ENCODE measurements at places on chromosomes 7 and 10.

DNA sequence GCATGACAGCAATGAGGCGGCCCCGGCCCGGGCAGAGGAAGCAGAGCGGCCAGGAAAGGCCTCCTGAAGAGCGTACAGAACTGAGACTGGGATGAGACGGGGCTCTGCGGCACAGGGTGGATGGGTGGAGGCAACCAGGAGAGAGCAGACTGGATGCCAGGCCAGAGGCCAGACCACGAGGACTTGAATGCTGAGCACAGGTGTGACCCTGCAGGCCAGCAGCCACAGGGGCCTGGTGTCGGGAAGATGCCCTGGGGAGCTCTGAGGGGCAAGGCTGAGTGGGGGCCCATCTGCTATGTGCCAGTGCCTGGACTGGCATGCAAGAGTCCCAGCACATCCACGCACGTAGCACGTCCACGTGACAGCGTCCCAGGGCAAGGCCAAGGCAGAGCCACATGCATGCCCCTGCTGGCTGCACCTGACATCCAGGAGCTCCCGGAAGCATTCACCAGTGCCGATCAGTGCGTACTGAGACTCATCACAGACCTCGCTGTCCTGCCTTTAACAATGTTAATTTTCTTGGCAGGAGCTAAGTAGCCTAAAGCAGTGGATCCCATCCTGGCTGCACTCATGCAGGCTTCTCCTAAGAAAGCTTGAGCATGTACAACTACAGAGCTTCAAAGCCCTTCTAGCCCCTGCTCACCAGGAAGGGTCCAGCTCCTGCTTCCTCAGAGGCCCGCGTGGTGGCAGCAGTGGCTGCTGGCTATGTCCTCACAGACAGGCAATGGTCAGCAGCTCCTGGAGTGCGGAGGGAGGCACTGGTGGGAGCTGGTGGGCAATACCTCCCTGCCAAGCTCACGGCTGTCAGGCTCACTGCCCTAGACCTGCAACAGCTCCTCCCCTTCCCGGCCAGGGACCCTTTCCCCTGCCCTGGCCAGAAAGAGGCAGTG, 18.0 kb downstream of the GRID1 start:
- no peak for DNase-seq

- peak; percentile 58 for DNase-seq
Measured at GRCh38 chr10:49115015-49115795, at the start of gene VSTM4. Gene VSTM4 (minus strand): TSS chr10:49115522. CDS start chr10:49115485, 37 bp downstream.

GRCh38 chr10:29949411-29950011, 109.9 kb downstream of the JCAD start:
- peak; percentile 99 for DNase-seq

DNA sequence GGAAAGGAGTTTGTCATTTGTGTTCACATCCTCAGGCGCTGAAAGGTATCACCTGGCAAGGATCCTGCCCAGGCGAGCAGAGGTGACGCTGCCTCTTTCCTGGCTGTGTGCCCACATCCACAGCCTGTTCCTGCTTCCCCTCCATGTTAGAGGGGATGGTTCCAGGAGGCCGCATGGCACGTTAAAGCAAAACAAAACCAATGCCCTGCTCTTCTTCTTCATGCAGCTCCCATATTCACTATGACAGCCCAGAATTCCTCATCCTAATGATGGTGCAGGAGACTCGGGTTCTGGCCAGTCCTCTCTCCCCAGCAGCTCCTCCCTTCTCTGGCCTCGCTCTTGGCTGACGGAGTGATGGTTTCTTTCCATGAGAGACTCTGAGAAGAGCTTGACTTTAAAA, 678.5 kb upstream of the ANKRD30A start:
- DNase-seq: no peak

- no peak for DNase-seq
Measured at GRCh38 chr10:42956045-42956444, 120.8 kb upstream of the RET start.

- peak; percentile 78 for DNase-seq
Measured at GRCh38 chr10:201328-201771, 66.1 kb downstream of the ZMYND11 start.

DNA sequence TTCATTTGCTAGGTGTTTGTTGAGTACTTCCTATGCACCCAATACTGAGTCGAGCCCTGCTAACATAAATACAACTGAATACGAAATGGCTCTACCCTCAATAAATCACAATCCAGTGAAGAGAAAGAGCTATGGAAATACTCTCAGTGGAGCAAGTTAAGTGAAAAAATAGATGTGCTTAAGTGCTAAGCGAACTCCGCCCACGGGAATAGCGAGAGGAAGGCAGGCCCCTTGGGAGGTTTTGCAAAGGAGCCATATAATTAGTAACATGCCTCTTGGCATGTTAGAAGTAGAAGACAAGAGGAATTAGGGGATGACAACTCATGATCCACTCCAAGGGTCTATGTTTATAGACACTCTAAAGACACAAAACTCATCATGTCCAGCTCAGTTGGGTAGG, 42.8 kb upstream of the TSPAN33 start:
- DNase-seq: peak; percentile 17

- DNase-seq: peak; percentile 41
Measured at GRCh38 chr7:131238347-131238931, 89.2 kb upstream of the MKLN1 start.

GRCh38 chr10:79055100-79055782, 13.5 kb upstream of the ZMIZ1 start:
- no peak for DNase-seq

DNA sequence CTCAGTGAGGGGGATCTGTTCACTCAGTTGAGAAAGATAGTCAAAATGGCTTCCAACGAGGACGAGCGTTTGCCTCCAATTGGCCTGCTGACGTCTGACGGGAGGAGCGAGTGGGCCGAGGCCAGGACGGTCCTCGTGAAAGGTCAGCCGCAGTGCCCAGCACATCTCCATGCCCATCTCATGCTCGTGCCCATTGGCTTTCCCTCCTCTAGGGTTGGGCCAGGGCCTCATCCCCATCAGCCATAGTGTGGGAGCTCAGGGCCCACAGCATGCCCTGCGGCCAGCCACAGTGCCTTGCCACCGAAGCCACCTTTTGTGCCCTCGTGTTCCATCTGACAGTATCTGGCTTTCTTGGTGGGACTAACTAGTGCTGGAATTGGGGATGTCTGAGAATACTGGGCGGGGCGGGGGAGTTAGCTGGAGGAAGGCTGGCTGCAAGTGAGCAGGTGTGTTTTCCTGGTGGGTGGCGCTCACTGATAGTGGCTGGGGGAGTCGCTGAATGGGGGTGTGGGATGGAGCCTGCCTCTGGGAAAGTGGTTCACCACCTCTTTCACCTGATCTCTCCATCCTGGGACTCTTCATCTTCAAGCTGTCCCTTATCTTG, 13.9 kb downstream of the CHAT start:
- DNase-seq: no peak

DNA sequence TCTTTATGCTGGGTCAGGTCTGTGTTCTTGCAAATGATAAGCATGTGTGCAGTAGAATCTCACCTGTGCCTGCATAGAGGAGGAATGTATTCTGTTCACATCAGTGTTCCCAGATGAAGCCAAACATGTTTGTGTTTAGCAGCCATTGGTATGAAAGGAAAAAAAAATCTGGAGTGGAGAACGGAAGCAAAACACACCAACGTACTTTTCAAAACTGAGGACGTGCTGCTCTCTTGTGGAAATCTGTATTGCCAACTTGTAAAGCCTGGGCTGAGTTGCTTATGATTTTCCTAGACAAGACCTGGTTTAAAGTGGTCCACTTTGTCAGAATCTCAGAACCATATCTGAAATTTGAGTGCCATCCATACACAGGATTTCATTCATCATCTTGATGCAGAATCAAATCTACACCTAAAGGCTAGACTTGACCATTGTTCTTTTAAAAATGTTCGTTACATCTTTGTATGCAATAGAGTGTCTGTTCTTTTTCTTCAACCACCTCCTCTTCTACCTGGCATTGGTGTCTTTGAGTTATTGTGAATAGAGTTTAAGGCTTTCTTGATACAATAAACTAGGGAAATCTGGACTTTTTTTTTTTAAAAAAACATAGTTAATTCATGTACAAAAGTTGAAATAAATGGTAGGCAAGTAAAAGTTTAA, 367.7 kb downstream of the PHF14 start:
- DNase-seq: peak; percentile 40

- DNase-seq: no peak
Measured at GRCh38 chr10:125774581-125775191, 935 bp downstream of the MMP21 start.

- DNase-seq: no peak
Measured at GRCh38 chr7:42395607-42396006, 158.6 kb upstream of the GLI3 start.

- no peak for DNase-seq
Measured at GRCh38 chr10:94639902-94640301, 43.6 kb upstream of the CYP2C18 start.

- peak; percentile 55 for DNase-seq
Measured at GRCh38 chr10:30915146-30915545, 116.5 kb downstream of the ZNF438 start.

GRCh38 chr7:151457534-151457933, 17.6 kb upstream of the CRYGN start:
- no peak for DNase-seq

DNA sequence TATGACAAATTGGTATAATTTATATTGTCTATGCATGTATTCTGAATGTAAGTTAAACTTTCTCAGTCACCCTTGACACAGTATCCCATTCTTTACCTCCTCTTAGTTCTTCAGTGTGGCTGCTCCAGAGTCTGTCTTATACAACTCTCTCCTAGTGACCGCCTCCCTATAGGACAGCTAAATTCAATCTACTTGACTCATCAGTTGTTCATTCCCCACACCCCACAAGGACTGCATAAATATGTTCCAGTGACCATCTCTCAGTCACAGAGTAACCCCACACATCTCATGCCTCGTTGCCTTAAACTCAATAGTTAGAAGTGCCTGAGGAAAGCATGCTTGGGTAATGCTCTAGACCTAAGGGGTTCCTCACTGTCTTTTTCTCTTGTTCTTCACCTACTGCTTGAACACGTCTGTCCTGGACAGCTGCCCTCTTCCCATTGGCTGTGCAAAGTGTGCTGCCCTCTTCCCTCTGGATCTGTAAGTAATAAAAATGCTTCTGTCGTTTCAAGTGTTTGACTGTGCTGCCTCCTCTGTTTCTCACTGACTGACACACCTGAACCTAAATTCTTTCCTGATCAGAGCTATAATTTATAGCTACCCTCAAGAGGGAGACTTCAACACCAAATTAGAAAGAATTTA, 494.6 kb upstream of the GRM3 start:
- no peak for DNase-seq

DNA sequence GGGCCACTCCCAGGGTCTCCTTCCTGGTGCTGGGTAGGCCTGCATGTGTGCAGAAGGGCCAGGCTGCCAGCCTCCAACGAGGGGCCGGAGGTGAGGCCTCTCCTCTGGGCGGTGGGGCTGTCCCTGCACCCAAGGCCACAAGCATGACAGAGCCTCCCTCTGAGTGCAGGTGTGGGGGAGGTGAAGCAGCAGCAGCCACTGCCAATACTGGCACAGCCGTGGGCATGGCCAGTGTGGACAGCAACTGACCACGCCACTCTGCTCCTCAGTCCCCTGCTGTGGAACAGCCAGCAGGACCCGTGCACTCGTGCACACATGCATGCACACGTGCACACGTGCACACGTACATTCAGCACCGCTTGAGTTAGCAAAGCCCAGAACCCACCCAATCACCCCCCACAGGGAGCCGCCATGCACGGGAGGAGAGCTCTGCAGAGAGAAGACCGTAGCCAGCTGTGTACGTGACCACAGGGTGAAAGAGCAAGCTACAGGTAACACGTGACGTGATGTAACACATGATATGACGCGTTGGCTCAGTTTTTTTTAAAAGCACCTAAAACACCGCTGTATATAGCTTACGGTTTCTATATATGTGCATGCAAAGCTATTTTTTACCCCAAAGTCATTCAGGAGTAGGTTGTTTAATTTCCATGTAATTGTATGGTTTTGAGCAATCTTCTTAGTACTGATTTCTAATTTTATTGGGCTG, 23.1 kb downstream of the PAPOLB start:
- no peak for DNase-seq

DNA sequence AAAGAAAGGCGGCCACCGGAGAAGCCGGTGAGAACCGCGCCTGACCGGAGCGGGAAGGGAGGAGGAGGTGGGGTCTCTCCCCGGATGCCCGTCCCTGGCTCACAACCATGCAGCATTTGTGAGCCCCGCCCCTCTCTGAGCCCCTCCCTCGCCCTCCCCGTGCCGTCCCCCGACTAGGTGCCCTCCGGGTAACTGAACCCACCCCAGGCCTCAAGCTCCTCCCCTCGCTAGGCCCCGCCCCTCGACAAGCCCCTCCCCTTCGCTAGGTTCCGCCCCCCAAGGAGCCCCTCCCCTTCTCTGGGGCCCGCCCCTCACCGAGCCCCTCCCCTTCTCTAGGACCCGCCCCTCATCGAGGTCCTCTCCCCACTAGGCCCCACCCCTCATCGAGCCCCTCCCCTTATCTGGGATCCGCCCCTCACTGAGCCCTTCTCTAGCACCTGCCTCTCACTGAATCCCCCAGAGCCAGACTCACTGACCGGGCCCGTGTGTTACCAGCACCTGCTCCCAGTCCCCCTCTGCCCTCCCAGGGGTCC, 42.2 kb upstream of the HSPB1 start:
- DNase-seq: peak; percentile 20

DNA sequence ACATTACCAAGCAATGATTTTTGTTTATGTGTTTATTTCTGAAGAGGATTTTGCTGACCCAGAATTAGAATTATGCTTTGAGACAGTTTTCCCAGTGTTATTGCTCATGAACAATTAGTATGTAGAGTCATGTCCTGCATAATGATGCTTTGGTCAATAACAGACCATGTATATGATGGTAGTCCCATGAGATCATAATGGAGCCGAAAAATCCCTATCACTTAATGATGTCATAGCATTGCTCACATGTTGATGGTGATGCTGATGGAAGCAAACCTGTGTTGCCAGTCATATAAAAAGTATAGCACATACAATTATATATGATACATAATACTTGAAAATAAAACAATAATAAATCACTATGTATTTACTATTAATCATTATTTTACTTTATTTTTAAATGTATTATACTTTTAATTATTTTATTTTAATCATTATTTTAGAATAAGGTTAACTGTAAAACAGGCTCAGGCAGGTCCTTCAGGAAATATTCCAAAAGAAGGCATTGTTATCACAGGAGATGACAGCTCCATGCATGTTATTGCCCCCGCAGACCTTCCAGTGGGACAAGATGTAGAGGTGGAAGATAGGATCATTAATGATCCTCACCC, 33.5 kb downstream of the AHR start:
- DNase-seq: no peak

GRCh38 chr10:79260811-79261740, 86.2 kb upstream of the PPIF start:
- DNase-seq: peak; percentile 61

DNA sequence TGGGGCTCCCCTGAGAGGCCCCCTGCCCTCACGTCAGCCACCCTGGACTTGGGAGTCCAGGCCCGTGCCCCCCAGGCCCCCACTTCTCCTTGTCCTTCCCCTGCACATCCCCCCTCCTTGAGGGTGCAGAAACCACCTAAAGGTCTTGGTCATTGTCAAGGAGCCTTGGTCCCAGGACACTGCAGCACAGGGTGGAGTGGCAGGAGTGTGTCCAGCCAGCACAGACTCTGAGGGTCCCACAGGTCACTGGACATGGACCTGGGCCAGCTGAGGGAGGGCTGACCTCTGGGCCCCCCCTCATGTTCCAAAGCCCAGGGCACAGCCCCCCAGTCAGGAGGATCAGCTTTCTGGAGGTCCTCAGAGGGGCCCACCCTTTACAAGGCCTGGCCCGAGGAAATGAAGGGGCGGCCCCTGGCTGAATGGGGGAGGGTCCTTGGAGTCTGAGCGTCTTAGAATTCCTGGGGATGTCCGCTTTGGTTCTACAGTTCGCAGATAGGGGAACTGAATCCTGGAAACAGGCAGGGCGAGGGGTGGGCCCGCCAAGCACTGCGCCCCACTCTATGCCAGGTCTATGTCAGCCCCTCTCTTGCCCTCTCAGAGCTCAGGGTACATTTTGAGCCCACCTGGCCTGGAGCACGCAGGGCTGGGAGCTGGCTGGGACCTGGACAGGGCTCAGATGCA, 54.0 kb downstream of the PWWP2B start:
- no peak for DNase-seq

Measured in fibroblast of skin of right quadriceps (primary cell).